Karpas-422 (cell line): ENCODE measurements at places on chromosomes 11 and 22.
A peak's percentile ranks its signal among the peaks of the same experiment; 100 is the strongest.

DNA sequence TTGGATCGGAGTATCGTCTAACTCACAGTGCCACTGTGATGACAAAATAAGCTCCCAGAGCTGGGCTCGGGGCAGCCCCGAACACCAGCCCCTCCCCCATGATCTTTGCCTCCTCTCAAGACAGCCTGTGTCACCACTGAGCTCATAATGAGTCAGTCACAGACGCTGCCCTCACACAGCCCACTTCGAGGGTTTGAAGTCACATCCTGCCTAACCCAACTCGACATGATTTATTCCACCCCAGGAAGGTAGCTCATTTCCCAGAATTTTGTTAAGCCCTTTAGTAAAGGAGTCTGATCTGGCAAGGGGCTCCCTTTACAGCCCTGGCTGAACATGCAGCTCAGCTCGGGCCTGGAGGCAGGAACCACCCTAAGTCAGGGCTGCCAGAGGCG, 22.8 kb downstream of the MYH9 start:
- DNase-seq = no peak

DNA sequence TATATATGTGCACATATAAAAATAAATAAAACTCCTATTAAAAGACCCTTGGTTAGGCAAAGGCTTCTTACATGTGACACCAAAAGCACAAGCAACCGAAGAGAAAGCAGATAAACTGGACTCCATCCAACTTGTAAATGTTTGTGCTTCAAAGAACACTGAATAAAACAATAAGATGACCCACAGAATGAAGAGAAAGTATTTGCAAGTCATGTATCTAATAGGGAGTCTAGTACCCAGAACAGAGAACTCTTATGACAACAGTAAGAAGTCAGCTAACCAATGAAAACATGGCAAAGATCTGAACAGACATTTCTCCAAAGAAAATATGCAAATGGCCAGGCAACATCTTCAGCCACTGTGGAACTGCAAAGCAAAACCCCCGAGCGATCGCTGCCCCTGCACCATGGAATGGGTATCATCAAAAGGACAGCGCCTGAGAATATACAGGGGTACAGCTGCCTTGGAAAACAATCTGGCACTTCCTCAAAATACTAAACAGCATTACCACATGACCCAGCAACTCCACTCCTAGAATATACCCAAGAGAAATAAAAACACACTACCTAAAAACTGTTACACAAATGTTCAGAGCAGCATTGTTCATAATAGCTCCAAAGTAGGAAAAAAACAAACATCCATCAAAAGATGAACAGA, 17.2 kb downstream of the BRD1 start:
- no peak for DNase-seq

GRCh38 chr11:110892741-110893285, 180.6 kb upstream of the ARHGAP20 start:
- no peak for DNase-seq

GRCh38 chr11:46701078-46701654, 335 bp downstream of the ZNF408 start:
- DNase-seq = peak; percentile 51

DNA sequence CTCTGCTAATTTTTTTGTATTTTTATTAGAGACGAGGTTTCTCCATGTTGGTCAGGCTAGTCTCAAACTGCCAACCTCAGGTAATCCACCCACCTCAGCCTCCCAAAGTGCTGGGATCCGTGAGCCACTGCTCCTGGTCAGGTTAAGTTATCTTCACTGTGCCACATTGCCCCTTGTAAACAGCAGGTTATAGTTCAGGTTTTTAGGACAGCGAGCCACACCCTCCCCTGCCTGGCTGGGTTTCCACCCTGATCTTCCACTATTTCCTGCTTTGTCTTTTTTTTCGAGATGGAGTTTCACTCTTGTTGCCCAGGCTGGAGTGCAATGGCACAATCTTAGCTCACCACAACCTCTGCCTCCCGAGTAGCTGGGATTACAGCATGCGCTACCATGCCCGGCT, 16.1 kb downstream of the ACO2 start:
- no peak for DNase-seq

DNA sequence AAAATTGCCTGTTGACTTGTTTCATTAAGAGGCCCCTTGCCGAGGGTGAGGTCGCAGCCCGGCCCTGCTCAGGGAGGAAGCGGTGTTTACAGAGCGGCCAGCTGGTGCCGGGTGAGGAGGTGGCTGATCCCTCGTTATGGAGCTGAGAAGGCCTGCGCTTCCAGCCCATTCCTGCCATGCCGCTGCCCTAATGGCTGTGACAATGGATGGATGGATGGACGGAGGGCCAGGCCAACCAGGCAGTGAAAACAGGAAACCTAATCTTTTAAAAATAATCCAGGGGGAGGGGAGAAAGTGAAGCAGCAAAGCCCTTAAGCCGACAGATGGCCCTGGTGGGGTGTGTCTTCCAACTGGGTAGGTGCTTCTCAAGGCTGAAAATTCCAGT, 38.5 kb downstream of the BCR start:
- peak; percentile 80 for DNase-seq

DNA sequence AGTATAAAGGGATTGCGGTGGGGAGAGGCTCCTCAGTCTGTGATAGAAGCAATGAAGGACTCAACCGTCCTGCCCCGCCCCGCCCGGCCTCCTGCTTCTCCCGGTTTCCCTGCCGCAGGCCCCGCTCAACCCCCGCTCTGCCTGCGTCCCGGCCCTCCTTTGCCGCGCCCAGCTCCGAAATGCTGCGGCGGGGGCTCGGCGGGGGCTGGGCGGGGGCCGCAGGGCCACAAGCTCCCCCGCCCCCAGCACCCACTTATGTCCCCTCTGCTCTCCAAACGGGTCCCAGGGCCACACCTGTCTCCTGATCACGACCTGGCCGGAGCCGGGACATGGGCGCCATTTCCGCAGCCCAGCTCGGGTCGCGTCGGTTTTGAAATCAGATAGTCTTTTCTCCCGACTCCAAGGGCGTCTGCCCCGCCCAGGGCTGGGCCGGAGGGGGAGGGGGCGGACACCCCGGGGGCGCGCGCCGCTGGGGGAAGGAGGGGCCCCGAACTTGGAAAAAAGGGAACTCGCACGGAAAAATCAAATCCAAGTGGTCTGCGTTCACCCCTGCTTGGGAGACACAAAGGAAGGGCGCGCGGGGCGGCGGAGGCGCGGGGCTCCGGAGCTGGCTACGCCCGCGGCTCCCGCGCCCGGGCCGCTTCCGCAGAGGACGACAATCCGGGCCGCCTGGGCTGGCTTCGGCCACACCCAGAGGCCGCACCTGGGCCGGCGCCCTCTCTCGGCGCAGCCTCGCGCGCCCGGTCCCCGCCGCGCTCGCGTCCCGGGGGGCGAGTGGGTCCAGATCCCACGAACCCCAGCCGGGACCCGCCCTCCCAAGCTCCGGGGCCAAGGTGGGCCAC, 70.6 kb upstream of the EP300 start:
- DNase-seq = peak; percentile 90

GRCh38 chr11:119258180-119258579, 52.0 kb downstream of the CBL start:
- DNase-seq = no peak

DNA sequence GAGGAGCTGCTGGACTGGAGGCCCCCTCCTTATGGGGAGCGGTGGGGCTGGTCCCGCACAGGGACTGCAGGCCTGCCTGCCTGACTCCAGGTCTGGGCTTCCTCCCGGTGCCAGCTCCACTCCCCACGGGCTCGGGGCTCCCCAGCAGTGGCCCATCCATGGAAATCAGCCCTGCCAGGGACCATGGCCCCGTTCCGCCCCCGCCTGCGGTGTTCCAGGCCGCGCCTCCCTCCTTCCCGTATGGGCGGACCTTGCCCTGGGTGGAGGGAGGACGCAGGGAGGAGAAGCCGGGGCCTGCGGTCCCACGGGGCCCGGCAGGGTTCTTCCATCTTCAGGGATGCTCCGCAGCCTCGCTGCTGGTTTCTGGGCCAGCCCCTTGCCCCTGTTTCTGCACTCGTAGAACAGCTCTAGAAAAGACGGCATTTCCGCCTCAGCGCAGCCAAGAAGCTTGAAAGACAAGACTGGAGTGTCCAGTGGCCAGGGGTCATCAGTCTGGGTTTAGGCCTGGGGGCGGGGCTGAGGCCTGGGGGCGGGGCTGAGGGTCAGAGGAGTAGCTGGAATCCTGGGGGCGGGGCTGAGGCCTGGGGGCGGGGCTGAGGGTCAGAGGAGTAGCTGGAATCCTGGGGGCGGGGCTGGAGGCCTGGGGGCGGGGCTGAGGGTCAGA, 1330.6 kb downstream of the BRD1 start:
- DNase-seq = no peak
